Activated T-cell treated with anti-CD3 and anti-CD28 coated beads, Interleukin-2, amount 50 U/mL, for 1 hour (primary cell): ENCODE measurements at places on chromosomes 4 and X.

DNA sequence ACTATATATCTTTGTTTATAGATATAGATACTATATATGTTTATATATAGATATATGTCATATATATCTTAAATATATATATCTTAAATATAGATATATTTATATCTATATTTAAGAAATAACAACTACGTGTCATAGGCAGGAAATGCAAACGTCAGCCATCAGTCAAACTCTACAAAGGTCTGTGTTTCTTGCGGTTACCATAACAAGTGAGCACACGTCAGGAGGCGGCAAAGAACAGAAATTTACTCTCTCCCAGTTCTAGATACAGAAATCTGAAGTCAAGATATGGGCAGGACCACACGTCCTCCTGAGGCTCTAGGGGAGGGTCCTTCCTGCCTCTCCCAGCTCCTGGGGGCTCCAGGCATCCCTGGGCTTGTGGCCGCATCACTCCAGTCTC lies 6.5 kb downstream of the PLCXD1 start:
- DNase-seq, result no peak

- no peak for DNase-seq
These were observed 919.1 kb upstream of the PCDH10 start for GRCh38 chr4:132230025-132230424.

DNA sequence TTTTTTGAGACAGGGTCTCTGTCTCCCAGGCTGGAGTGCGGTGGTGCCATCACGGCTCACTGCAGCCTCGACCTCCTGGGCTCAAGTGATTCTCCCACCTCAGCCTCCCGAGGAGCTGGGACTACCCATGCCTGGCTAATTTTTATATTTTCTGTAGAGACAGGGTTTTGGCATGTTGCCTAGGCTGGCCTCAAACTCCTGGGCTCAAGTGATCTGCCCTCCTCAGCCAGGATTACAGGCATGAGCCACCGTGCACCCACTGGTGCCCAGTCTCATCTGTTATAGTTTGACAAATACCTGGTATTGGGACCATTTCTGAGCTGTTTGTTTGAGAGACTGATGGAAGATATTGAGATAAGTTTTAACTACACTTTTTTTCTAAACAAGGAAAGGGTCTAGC lies 57.5 kb upstream of the SMIM10 start:
- DNase-seq, result no peak

- DNase-seq, result no peak
These were observed 87.0 kb downstream of the ANXA3 start for GRCh38 chr4:78638337-78639172.

GRCh38 chrX:50736656-50737055 lies 77.3 kb downstream of the SHROOM4 start:
- no peak for DNase-seq

GRCh38 chr4:86592553-86593249 lies 1.4 kb upstream of the PTPN13 start:
- no peak for DNase-seq

- DNase-seq, result no peak
These were observed 14.1 kb upstream of the RTL3 start for GRCh38 chrX:78673246-78673645.

GRCh38 chr4:32858971-32859370 lies 2138.8 kb downstream of the PCDH7 start:
- no peak for DNase-seq

DNA sequence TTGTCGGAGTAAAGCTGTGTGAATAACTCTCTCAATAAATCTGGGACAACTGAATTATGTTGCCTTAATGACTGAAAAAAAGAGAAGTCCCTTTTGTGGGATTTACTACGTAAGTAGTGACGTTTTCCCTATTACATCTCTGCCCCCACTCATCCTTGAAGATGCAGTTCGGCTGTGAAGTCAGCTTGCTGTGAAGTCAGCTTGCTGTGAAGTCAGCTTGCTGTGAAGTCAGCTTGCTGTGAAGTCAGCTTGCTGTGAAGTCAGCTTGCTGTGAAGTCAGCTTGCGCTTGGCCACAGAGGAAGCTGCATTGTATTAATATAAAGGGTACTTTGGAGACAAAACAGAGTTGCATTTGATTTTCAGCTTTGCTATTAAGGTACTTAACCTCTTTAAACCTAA lies 8.0 kb upstream of the VAMP7 start:
- no peak for DNase-seq

DNA sequence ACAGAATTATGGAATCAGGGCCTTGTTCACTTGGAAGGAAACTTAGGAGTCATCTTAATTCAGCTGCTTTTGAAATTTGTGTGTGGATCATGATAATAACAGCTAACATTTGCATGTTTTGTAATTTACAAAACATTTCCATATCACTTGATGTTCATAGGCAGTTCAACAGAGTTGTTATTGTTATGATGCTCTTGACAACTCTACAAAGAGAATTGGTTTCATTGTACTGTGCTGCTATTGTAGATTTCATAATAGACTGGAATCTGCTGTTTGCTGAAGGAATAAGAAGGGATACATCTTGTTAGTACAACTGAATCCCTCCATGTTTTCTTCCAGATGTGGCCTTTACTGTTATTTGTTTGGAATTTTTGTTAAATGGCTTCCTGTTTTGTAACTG lies 83.5 kb downstream of the CNKSR2 start:
- DNase-seq, result no peak

DNA sequence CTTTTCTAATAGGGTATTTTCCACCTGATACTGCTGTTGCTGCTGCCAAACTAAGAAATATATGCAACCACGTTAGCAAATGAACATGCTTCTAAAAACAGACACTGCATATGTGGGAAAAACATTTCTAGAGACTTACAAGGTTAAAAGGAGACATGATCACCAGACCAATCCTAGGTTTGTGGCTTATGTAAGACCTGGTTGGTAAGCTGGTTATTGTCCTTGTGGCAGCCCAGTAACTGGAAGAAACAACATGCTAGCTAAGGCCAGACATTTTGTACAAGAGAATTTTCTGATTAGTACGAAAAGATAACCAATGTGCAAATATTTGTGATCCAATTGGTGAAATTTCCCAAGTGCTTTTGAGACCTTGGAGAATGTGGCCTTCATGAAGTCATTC lies 112.0 kb downstream of the AFF2 start:
- DNase-seq, result no peak

DNA sequence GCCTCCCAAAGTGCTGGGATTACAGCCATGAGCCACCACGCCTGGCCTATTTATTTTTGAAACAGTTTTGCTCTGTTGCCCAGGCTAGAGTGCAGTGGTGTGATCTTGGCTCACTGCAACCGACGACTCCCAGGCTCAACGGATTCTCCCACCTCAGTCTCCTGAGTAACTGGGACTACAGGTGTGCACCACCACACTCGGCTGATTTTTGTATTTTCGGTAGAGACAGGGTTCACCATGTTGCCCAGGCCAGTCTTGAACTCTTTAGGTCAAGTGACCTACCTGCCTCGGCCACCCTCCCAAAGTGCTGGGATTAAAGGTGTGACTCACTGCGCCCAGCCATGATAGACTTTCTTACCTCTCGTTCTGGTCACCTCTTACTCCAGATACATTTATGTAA lies 124.0 kb downstream of the UBE2K start:
- no peak for DNase-seq

GRCh38 chr4:113587640-113588275 lies 173.8 kb downstream of the CAMK2D start:
- no peak for DNase-seq

- DNase-seq, result no peak
These were observed 355.2 kb downstream of the DCAF12L2 start for GRCh38 chrX:125810856-125811255.

DNA sequence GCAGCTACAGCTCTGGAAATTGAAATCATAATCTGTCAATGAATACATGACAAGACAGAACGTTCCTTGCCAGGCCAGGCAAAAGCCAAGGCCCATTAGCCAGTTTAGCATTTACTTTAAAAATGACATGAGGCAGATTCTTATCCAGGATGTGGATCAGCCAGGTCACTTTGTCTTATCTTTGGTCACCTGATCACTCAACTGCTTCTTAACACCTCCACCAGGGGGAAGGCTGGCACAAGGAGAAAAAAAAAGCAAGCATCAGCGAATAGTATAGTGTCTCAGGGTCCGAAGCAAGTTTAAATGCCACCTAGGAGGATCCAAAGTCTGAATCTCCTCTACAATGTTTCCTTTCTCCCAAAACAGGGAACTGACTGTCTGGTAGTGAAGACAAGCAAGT lies 18.8 kb downstream of the ATP1B4 start:
- DNase-seq, result peak; percentile 17

DNA sequence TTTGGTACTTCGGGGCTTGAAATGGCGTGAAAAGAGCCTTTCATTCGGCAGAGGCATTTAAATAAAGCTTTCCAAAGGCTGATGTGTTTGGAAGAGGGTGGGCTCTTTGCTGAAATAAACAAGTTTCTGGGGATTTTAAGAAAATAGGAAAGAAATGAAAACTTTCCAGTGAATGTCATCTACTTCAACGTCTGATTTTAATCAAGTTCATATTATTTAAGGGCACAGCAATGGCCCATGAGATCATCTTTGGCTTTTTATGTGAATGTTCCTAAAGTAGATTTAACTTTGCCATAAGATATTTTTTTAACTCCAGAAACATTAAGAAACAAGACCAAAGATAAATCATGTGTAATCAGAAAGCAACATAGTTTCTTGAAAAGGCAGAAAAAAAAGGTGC lies 69.8 kb upstream of the TTC29 start:
- no peak for DNase-seq

- no peak for DNase-seq
These were observed 60.7 kb upstream of the FAM9A start for GRCh38 chrX:8861908-8862307.

DNA sequence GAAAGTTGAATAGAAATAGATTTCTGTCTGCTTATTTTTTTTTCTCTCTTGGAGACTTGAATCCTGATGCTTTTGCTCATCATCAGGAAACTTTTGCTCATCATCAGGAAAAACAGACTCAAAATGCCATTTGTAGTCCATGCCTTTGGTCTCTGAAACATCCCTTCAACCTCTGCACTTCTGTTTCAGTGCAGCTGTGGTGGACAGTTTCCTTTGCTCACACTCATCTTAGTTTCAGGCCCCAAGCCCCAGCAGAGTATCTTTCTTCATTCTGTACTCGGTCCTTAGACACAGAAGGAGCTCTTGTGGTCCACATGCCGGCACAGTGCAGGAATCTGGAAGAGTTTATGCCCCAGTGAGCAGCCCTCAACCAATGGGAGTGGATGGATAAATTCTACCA lies 337.9 kb downstream of the PPP3CA start:
- DNase-seq, result no peak

DNA sequence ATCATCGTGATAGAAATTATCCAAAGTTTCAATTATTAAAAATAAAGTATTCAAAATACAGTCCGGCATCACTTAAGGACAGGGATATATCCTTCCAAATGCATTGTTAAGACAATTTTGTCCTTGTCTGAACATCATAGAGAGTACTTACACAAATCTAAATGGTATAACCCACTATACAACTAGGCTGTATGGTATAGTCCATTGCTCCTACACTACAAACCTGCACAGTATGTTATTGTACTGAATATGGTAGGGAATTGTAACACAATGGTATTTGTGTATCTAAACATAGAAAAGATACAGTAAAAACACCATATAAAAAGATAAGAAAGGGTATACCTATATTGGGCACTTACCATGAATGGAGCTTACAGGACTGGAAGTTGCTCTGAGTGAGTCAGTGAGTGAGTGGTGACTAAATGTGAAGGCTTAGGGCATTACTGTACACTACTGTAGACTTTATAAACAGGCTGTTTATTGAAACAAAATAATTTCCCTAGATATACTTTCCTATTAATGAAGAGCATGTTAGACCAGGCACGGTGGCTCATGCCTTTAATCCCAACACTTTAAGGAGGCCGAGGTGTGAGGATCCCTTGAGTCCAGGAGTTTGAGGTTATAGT lies 44.8 kb upstream of the PTPN13 start:
- DNase-seq, result no peak

DNA sequence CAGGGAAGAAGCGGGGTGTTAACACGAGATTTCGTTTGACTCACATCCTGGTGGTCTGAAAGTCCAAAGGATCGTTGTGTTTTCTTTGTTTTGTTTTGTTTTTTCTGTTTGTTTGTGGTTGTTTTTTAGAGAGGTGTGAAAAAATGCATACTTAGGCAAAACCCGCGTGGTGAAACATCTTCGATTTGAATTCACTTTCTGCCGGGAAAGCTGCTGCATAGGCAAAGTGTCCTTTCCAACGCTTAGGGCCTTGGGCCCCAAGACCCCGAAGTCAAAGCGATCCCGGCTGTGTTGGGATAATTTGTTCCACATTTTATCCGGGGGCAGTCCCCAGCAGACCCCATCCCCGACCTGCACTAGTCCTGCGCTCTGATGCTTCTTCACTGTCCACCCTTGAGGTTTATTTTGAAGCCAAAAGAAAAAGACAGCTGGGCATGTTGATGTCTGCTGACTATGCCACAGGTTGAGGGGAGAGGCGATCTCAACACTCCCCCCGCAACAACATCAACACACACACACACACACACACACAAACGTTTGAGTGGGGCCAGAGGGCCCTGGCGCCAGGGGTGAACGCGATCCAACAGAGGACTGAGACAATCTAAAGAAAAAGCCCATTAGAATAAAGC lies 2.0 kb downstream of the MSX1 start:
- DNase-seq, result no peak

GRCh38 chr4:129429581-129430320 lies 333.8 kb downstream of the C4orf33 start:
- no peak for DNase-seq

DNA sequence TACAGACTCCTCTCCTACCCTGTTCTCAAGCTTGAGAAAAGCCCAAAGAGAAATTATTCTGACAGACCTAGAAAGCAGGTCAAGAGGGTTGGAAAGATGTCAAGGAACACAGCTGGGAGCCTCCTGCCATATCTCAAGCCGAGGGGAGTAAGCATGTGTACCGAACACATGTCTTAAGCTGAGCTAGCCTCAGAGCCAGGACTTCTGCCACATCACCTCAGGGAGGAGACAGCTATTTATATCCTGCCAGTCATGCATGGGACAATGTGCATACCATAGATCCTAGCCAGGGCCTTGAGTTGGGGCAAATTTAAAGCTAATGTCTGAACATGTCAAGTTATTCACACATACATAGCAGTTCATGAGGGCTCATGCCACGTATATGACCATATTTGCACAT lies 11.8 kb downstream of the TMEM31 start:
- no peak for DNase-seq

GRCh38 chr4:47926667-47927258 lies 12.4 kb upstream of the NFXL1 start:
- peak; percentile 47 for DNase-seq

DNA sequence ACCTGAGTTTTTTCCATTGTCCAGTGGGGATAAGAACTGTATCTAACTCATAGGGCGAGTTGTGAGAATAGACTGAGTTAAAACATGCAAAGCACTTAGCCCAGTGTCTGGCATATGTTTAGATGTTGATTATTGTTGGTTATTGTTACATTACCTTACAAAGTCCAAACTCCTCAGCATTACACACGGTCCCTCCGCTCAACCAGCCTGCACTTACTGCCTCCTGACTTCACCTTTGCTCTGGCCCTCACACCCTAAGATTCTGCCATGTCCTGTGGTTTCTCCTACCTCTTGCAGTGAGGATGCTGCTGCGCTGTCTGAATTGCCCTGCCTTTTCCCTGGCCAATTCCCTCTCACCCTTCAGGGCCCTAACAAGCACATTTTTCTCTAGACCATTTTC lies 302.2 kb upstream of the GALNT7 start:
- no peak for DNase-seq

GRCh38 chr4:180571516-180572055 lies 1671.6 kb upstream of the TENM3 start:
- no peak for DNase-seq
